ENCODE measurements at places on chromosomes 13 and 19. TPM values are rescaled to one million over a fixed set of nuclear protein-coding genes. Genes with fewer than 3 reads are reported as not detected.

DNA sequence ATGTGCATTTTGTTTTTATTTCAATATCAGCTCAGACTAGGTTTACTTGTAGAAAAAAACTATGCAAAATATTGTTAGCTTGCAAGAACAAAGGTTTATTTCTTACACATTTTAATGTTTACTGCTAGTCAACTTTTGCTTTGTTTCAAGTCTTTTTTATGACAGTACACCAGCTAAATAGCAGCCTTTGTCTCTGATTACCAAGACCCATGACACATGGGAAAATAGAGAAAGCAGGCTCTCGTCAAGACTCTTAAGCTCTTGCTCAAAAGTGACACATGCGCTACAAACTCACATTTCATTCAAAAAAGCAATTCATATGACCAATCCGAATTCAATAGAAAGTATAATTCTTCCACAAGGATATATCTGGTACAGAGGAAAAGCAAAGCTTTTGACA lies 642.3 kb upstream of the SLITRK1 start:
- no peak for DNase-seq

DNA sequence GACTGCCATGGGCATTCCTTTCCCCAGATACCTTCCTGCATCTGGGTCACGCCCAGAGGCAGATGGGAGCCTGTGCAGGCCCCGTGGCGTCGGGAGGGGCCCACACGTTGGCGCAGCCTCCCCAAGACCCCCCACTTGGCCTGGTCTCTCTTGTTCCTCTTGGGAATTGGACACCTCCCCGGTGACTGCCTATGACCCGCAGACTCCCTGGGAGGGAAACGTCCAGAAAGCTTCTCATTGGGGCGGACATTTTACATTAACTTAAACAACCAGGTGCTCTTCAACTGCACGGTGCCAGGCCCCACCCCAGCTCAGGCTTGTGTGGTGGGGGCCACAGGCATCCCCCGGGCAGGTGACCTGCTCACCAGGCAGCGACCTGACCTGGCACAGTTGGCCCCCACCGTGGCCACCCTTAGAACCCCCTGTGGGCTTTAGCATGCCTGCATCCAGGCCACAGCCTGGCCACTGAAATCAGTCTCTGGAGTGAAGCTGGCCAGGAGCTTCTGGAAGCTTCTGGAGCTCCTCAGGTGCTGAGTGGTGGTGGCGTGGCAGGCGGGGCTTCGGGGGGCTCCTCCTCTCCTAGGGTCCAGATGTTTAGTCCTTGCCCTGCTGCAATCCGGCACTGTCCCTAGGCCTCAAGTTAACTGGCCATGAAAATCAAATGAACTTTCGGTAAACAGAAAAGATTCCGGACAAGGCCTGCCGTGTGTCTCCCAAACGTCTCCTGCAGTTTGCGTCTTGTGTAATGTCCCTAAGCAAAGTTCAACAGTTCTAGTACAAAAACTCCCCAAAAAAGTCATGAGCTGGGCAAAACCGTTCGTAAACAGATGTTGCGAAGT lies 8.5 kb upstream of the PROZ start:
- DNase-seq = no peak

GRCh38 chr13:27861165-27861564 lies 58.6 kb upstream of the PDX1 start:
- DNase-seq = no peak

GRCh38 chr19:3547301-3547731 lies 8.3 kb downstream of the TEKTIP1 start:
- no peak for DNase-seq

GRCh38 chr19:35719402-35720162 lies 1.8 kb downstream of the KMT2B start:
- DNase-seq = no peak

DNA sequence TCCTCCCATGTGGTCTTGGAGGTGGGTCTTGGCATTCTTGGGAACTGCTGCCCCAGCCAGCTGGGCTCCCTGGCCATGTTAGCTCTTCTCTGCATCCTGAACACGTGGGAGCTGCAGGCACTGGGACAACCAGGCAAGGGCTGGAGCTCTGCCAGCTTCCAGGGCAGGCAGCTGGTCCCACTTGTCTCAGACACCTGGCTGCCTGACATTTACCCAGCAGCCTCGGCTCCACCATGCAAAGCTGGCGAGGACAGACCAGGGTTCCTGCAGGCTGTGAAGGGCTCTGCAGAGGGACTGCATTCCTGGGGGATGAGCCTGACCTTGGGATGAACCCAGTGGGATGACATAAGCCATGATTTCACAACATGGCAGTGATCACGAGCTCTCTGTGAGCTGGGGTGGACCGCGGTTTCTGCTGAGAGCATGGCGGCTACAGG lies 99.0 kb upstream of the TSHZ3 start:
- DNase-seq = no peak

- no peak for DNase-seq
Measured at GRCh38 chr19:57872450-57872849, 16.4 kb downstream of the ZNF814 start.

DNA sequence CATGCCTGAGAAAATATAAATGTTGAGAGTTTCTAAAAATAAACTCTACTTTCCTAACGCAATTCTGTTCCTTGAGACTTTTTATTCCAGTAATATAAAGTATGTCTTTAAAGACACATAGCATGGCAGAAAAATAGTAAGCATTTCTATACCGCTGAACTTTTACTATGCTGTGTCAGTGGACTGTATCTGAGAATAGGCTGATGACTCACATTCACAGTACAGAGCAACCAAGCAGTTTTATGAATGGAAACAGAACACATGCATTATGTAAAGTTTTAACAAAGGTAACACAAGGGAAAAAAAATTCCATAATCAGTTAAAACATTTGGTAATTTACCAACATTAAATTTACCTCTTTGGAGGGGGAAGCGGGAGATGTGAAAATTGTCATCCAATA lies 38.4 kb downstream of the ZDHHC20 start:
- no peak for DNase-seq

DNA sequence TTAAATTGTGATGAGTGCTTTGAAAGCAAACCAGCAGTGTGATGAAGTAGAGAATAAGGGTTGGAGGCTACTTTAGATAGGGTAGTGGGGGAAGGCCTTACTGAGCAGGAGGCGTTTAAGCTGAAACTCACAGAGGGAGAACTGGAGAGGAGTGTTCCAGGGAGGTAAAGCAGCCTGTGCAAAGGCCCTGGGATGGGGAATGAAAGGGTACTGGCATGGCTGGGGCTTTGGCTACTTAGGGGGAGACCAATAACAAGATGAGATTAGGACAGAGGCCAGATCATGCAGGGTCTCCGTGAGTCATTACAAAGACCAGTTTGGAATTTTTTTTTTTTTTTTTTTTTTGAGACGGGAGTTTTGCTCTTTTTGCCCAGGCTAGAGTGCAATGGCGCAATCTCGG lies 1.1 kb downstream of the PPP5C start:
- DNase-seq = no peak

DNA sequence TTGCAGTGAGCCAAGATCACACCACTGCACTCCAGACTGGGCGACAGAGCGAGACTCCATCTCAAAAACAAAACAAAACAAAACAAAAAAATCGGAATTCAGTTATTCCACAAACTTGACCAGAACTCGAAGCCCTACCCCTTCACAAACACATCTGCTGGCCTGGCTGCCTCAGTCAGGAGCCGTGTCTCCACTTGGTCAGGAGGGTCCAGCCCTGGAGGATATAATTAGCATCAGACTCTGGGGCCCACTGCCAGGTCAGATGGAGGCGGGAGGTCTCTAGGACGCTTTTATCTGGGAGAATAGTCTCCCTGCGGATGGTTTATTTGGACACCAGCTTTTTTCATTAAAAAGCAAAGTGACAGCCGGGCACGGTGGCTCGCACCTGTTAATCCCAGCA lies 8.0 kb downstream of the ELL start:
- no peak for DNase-seq

- DNase-seq = no peak
Measured at GRCh38 chr19:50430888-50431342, 1.8 kb upstream of the MYBPC2 start.

DNA sequence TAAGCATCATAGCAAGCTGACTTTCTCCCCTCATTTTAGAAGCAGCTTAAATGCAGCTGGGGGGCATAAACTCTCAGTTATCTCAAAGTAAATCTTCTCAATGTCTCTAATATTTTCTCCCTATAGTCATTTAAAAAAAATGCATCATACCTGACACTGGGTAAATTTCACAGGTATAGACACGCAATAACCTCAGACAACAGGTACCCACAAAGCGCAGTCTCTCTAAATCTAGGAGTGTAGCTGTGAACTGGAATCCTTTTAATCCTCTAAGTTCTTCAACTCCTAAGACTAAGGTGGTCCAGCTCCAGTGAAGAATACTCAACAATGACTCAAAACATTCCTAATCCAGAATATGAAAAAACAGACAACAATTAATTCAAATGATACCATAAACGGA lies 141.2 kb downstream of the MYCBP2 start:
- DNase-seq = no peak

GRCh38 chr13:34738254-34738992 lies 203.6 kb upstream of the NBEA start:
- DNase-seq = no peak

GRCh38 chr13:112481458-112481857 lies 105.3 kb downstream of the SPACA7 start:
- DNase-seq = no peak

DNA sequence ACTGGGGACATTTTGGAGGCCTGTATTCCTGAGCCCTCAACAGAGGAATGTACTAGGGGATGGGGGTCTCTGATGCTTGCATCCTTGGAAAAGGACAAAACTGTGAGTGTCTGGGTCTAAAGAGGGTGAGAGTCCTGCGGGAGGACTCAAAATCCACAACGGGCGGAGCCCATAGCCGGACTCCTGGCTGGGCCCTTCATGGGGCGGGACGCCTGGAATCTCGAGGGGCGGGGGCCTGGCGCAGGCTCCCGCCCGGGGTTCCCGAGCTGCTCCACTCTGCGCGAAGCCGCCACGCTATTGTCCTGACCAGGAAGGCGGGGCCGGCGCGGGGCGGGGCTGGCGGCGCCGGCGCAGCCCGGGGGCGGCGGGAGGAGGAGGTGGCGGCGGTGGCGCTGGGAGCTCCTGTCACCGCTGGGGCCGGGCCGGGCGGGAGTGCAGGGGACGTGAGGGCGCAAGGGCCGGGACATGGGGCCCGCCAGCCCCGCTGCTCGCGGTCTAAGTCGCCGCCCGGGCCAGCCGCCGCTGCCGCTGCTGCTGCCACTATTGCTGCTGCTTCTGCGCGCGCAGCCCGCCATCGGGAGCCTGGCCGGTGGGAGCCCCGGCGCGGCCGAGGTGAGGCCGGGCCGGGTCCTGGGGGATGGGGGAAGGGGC lies at the start of gene APLP1:
Gene APLP1 (plus strand): TSS at position 403 of the 651 bp plus-strand sequence. CDS start 63 bp downstream, at position 466.
- DNase-seq = no peak

DNA sequence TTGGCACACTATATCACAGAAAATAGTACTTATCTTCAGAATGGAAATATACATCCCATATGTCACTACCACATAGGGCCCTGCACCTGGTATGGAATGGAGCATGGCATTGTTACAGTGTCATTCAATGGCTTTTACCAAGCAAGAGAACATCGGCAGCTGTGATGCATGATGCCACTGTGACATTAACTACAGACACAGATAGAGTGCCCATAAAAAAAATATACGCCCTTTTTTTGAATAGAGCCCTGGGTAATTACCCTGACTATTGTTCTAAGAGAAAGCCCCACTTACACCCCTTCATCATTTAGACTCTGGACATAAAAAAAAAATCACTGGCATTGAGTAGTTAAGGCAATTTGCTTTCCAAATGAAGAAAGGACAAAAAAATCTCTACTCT lies 320.3 kb downstream of the DNAJC15 start:
- no peak for DNase-seq

DNA sequence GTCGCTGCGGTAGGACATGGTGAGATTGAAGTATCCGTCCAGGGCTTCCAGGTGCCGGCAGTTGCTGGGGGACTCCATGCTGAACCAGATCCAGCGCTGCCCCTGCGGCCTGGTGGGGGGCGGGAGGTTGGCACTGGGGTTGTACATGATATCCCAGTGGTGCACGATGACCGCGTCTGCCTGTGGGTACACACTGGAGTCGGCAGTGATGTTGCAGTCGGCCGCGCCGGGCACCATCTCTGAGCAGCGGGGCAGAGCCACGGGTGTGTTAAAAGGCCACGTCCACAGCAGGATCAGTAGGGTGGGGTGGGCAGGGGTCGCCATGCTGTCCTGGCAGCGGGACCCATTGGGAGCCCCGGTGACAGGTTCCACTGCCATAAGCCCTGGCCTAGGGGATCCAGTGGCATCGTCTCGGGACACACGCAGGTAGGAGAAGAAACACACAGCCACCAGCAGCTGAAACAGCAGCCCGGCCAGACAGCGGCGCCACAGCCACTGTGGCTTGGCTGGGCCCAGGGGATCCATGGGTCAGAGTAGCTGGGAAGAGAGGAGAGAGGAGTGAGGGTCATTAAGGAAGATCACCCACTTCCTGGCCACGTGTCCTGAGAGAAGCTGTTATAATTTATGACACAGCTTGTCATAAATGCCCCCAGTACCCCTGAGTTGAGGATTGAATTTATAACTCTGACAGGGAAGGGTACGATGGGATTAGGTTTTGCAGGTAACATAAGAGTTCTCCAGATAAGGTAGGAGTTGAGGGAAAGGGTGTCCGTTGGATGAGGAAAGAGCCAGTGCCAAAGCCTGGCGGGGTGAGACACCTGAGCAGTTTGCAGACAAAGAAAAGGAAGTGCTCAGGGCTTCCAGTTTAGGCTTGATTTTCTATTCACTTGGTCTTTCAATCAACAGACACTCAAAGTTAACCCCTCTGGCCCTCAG lies 2.9 kb downstream of the FUT5 start:
- DNase-seq = no peak

- no peak for DNase-seq
Measured at GRCh38 chr19:41428481-41428859, 1.3 kb upstream of the B3GNT8 start.

DNA sequence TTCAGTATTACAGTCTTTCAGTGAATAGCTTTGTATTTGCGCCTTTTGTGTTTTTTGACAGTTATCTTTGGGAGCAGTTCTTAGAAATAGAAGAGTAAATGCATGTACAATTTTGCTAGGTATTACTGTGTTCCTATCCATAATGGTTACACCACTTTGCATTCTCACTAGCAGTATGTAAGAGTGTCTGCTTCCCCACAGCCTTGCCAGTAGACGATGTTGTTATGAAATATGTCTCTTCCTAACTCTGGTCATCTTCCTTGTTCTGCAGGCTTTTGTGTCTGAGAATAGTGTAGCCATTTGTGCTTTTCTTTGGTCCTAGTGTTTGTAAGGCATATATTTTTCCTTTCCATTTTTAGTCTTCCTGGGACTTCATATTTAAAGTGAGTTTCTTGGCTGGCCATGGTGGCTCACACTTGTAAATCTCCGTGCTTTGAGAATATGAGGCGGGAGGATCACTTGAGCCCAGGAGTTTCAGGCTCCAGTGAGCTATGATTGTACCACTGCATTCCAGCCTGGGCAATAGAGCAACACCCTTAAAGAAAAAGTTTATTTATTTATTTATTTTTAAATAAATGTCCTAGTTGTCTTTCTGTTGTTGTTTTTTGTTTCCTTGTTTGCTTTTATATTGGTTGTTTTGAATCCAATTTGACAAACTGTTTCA lies 140.3 kb downstream of the PDS5B start:
- no peak for DNase-seq

The ZNF99 gene
- 0.45 TPM for polyA plus RNA-seq

The POGLUT2 gene
- 56.3 TPM for polyA plus RNA-seq

The HCN2 gene
- 0.40 TPM for polyA plus RNA-seq

The ZNF625 gene
- 16.4 TPM for polyA plus RNA-seq

The GDF15 gene
- polyA plus RNA-seq = 2.2 TPM

The EHD2 gene
- 41.6 TPM for polyA plus RNA-seq

The ZNF132 gene
- 17.0 TPM for polyA plus RNA-seq

The COG6 gene
- 31.8 TPM for polyA plus RNA-seq

Measured in renal cortex interstitium (tissue), 15 donors.